ENCODE measurements at places on chromosomes 7 and 10.
A peak's percentile ranks its signal among the peaks of the same experiment; 100 is the strongest.

GRCh38 chr10:120097766-120098165 is 205.2 kb downstream of the SEC23IP start:
- DNase-seq, result no peak

DNA sequence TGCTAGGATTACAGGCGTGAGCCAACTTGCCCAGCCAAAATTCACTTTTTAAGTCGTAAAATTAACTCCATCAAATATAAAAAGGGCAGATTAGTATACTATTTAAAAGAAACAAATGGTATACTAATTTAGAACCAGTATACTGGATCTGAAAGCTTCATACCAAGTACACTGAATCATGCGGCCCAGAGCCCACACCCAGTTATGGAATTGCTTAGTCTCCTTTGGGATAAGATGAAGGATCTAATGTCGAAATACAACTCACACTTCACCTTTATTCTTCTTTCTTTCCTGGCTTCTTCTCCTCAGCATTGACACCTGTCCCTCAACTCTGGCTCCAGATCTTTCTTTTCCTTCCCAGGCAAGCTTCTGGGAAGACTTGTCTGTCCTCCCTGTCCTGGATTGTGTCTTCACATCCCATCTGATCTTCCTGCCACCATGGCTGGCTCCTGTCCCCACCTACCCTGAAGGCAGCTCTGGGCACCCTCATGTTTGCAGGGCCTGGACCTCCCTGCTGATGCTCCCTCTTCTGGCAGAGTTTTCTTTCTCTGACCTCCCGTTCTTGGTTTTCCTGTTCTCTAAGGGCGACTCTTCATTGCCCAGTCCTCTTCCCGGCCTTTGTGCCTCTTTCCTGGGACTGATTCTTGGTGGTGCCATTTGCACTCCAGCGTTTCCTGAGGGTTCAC is 57.8 kb upstream of the CTBP2 start:
- DNase-seq, result no peak

- no peak for DNase-seq
Observed at GRCh38 chr10:89490596-89491335, 44.6 kb downstream of the SLC16A12 start.

GRCh38 chr7:28272461-28272877 is 91.9 kb upstream of the JAZF1 start:
- DNase-seq, result no peak

GRCh38 chr7:51025668-51026067 is 243.0 kb upstream of the GRB10 start:
- no peak for DNase-seq

GRCh38 chr7:37322831-37323230 is 125.8 kb downstream of the ELMO1 start:
- DNase-seq, result no peak

GRCh38 chr10:62573929-62574328 is 199.8 kb downstream of the ZNF365 start:
- no peak for DNase-seq

- DNase-seq, result peak; percentile 68
Observed at GRCh38 chr7:106542550-106543220, 118.3 kb downstream of the CCDC71L start.

GRCh38 chr7:116211006-116211912 is 920 bp downstream of the TES start:
- peak; percentile 66 for DNase-seq

DNA sequence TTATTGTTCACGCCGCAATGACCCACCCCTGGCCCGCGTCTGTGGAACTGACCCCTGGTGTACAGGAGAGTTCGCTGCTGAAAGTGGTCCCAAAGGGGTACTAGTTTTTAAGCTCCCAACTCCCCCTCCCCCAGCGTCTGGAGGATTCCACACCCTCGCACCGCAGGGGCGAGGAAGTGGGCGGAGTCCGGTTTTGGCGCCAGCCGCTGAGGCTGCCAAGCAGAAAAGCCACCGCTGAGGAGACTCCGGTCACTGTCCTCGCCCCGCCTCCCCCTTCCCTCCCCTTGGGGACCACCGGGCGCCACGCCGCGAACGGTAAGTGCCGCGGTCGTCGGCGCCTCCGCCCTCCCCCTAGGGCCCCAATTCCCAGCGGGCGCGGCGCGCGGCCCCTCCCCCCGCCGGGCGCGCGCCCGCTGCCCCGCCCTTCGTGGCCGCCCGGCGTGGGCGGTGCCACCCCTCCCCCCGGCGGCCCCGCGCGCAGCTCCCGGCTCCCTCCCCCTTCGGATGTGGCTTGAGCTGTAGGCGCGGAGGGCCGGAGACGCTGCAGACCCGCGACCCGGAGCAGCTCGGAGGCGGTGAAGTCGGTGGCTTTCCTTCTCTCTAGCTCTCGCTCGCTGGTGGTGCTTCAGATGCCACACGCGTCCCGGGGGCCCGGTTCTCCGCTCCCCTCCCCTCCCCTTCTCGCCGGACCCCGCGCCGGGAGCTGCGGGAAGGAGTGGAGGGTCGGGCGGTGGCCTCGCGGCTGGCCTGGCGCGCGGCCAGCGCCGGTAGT is at the start of gene CBX3:
TSS of gene CBX3 (plus strand) at position 499 of the 772 bp plus-strand sequence. CDS start 1,254 bp downstream, outside the sequence.
- no peak for DNase-seq

- no peak for DNase-seq
Observed at GRCh38 chr7:151838861-151839381, 38.0 kb downstream of the PRKAG2 start.

GRCh38 chr10:16948361-16948760 is 131.1 kb upstream of the RSU1 start:
- no peak for DNase-seq

DNA sequence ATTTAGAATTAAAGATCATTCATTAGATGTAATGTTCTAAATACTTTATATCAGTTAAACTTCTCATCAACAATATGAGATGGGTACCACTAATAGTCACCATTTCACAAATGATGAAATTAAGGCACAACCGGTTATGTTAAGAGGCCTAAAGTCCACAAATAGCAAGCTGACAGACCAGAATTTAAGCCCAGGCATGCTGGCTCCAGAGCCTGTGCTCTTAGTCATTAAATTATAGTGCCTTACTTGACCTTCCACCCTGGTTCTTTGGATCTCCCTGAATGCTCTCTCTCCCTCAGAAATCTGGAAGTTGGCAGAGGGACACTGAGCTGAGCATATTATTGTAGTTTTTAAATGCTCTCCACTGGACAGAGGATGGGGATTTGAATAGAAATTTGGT is 3.6 kb downstream of the LIPN start:
- DNase-seq, result no peak

- no peak for DNase-seq
Observed at GRCh38 chr10:49296382-49296781, 2.6 kb upstream of the C10orf71 start.

DNA sequence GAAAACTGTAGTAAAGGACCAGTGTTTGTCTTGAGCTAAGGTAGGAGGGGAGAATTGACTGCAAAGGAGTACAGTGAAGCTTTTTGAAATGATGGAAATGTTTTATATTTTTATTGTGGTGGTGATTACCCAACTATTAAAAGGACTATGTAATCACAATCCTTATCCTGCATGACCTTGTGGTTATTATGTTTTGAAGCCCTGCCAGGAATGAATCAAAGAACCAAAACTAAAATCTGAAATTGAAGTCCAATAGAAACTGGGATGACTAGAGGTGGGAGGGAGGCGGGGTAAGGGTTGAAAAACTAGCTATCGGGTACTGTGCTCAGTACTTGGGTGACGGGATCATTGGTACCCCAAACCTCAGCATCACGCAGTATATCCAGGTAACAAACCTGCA is 8.2 kb downstream of the CCDC7 start:
- no peak for DNase-seq

DNA sequence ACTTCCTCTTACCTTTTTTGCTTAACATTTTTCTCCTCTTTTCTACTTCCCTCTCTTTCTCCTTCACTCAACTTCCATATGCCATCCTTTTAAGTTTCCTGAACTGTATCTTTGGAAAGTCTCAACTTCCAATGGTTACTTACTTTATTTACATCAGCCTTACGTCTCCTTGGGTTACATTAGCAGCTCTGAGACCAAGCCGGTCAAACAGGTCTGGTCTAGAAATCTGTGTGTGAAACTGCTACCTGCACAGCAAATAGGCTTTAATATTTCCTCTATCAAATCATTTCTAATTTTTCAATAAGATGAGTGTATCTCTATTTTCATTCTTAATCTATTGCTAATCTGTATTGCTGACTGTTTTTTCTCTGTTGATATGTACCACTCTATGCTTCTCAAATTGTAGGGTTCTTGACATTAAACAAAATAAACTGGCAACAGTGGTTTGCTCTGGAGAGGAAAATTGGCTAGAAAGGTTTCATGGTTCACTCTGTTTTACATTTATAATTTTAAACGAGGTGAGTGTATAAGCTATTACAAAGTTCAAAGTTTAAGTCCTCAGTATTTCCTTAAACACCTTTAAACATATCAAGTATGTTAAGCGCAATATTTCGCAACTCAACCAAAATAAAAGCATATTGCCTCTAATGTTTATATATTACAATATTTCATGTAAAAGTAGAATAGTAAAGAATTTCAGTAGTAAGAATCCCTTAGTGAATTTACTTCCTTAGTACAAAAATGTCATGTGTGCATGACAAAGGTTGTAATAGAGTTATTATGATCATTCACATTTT is 3.6 kb upstream of the SEMA3C start:
- DNase-seq, result no peak

GRCh38 chr7:35871856-35872255 is 71.0 kb downstream of the SEPTIN7 start:
- no peak for DNase-seq

DNA sequence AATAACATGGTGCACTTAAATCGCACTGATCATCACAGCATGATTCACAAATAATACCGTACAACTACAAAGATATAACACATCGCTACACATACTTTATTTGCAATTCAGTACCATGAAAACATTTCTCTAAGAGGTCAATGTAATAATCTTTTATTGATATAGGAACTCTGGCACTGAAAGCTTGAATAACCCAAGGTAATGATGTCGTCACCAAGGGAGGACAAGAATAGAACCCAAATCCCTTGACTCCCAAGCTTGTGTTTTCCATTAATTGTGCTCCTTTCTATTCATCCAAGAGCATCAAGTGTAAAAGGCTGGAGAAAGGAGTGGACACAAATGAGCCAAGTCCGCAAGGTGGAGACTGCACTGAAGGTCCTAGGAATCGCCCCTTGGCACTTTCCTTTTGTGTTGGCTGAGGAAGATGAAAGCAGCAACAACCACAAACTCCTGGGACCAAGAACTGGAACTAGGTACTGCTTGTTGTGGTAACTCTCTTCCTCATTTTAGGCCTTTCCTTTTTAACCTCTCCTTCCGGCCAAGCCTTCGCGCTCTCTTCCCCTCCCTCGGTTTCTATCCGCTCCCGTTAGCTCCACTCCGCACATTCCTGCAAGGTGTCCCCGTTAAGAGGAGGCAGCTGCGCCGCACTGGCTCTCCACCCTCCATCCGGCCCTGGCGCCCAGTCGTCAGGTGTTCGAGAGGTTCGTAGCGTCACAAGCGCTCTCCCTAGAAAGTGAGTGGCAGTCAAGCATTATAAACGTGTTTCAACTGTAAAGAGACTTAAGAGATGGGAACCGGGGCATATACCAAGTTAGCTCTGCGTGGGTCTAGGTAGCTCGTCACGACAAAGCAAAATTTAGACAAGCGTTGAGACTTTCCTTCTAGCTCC is 1.0 kb upstream of the CBLL1 start:
- DNase-seq, result peak; percentile 48

- no peak for DNase-seq
Observed at GRCh38 chr7:31073326-31074119, 21.4 kb downstream of the ADCYAP1R1 start.

DNA sequence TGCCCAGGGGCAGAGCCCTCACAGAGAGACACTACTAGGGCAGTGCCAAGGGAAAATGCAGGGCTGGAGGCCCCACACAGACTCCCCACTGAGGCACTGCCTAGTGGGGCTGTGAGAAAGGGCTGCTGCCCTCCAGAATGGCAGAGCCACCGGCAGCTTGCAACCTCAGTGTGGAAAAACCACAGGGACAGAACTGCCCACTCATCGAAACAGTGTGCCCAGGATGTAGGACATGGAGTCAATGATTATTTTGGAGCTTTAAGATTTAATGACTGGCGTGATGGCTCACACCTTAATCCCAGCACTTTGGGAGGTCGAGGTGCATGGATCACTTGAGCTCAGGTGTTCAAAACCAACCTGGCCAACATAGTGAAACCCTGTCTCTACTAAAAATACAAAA is 27.5 kb upstream of the MSS51 start:
- DNase-seq, result no peak

DNA sequence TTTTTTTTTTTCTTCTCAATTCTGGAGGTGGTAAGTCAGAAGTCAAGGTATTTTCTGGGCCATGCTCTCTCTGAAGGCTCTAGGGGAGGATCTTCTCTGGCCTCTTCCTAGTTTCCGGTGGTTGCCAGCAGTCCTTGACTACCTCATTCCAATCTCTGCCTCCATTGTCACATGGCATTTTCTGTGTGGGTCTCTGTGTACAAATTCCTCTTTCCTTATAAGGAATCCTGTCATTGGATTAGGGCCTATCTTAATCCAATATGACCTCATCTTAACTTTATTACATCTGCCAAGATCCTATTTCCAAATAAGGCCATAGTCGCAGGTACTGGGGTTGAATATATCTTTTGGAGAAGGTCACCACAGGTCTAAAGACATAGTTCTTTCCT is 129.3 kb upstream of the PRR15 start:
- no peak for DNase-seq

GRCh38 chr7:115260381-115260780 is 338.5 kb downstream of the MDFIC start:
- no peak for DNase-seq

- DNase-seq, result no peak
Observed at GRCh38 chr10:28661035-28661434, 16.3 kb upstream of the BAMBI start.

DNA sequence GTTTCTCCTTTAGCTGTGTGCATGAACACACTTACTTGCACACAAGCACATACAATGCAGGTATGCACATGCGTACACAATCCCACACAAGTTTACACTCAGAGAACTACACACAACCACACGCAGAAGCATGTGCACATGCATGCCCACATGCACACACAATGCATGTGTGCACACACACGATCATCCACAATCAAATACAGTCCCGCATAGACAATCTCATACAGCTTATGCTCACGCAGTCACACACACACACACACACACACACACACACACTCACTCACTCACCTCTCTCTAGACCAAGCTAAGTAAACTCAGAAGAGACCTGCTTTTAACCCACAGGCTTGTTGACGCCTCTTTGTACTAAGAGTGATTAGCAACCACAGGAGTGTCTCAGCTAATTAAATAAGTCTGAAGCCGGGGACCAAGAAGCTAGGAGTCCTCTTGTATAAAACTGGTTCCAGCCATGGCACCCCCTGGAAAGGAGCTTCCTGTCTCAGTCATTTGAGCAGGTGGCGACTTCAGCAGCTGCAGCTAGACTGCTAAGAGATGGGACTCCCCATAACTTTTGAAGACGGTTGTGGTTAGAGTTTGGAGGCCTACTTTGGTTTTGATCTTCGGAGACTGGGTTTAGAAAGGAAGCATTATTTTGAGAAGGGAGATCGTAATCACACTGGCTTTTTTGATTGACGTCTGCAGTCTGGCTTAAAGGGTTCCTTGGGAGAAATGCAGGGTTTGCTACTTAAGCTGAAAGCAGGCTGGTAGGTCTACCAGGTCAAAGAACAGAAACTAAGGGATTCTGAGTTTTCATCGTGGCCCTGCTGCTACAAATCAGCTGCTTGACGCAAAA is 82.3 kb upstream of the ADRB1 start:
- no peak for DNase-seq
